ENCODE measurements at places on chromosomes 2 and 18. TPM values are rescaled to one million over a fixed set of nuclear protein-coding genes. Genes with fewer than 3 reads are reported as not detected.

VSNL1 gene
- not detected for total RNA-seq

RFTN2 gene
- total RNA-seq: 4.3 TPM

SERPINB13 gene
- total RNA-seq: not detected

CYP27A1 gene
- 12.3 TPM for total RNA-seq

GREB1L gene
- 0.64 TPM for total RNA-seq

SLC39A10 gene
- total RNA-seq: 54.3 TPM

LIMS3 gene
- 1.1 TPM for total RNA-seq

TCF23 gene
- total RNA-seq: 1.8 TPM

ATP9B gene
- total RNA-seq: 42.9 TPM

EPHA4 gene
- 13.7 TPM for total RNA-seq

CPS1 gene
- total RNA-seq: 7.3 TPM

HOXD11 gene
- not detected for total RNA-seq

SCYGR4 gene
- not detected for total RNA-seq

SULT6B1 gene
- total RNA-seq: not detected

MOGAT1 gene
- not detected for total RNA-seq

PIEZO2 gene
- 10.9 TPM for total RNA-seq

PAPOLG gene
- total RNA-seq: 20.4 TPM

CFAP53 gene
- not detected for total RNA-seq

GRCh38 chr2:95347681-95348608, 50.8 kb downstream of the KCNIP3 start:
- H3K36me3 ChIP-seq: no peaks in the 10 kb centered on the region
- peaks cover 5% of the 10 kb centered on the region for H3K27me3 ChIP-seq
- no peak for DNase-seq
- H3K4me3 ChIP-seq: no peak overlapping the region

DNA sequence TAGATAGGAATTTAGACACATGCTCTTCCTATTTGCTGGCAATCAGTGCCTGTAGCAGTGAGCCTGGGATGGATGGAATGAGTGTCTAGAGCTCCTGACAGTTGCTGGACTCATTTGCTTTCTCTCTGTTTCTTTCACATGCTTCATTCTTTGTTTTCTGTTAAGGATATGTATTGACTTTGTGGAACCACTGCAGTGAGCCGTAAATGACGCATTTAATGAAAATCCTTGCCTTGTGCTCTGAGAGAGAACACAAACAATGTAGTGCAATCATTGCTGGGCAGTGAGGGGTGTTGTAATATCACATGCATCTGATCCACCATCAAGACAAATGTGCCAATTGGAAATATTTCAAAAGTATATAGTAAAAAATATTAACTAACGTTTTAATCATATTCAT, 25.2 kb upstream of the CDH20 start:
- H3K4me1 ChIP-seq: no peaks in the 10 kb centered on the region
- no peaks in the 10 kb centered on the region for H3K36me3 ChIP-seq
- no peak overlapping the region for H3K4me3 ChIP-seq
- H3K27me3 ChIP-seq: no peaks in the 10 kb centered on the region

DNA sequence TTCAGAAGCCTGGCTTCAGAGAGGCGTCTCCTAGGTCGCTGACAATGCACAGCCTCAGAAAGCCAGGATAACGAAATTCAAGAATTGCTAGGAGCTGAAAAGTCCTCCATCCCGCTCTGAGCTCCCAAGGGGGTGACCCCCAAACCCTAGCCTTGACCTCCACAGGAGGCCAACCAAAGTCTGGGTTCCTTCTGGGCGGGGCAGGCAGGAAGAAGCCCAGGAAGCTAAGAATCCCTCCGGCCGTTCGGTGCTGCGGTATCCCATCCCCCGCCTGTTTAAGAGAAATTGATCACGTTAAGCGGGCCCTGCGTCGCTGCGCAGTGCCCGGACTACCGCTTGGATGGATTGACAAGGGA, 2.5 kb upstream of the OSR1 start:
- H3K4me3 ChIP-seq: peak overlapping the region; percentile 74
- H3K27ac ChIP-seq: no peak overlapping the region
- peaks cover 56% of the 10 kb centered on the region for H3K4me1 ChIP-seq

DNA sequence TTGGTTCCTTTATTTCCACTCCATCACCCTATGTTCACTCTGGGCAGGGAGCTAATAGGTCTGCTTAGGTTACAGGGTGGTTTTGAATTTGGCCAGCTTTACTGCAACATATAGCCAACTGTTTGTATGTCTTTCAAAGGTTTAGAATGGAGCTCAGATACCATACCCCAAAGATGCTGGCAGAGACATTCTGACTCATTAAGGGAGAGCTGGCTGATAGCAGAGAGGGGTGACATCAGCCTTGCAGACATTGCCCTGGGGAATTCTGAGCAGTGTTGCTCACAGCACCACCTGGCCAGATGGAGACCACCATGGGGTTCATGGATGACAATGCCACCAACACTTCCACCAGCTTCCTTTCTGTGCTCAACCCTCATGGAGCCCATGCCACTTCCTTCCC, 2.1 kb downstream of the PROKR1 start:
- H3K27ac ChIP-seq: no peak overlapping the region
- no peaks in the 10 kb centered on the region for H3K27me3 ChIP-seq
- no peaks in the 10 kb centered on the region for H3K36me3 ChIP-seq
- no peak overlapping the region for H3K4me3 ChIP-seq
- peaks cover 18% of the 10 kb centered on the region for H3K4me1 ChIP-seq
- no peak for DNase-seq

DNA sequence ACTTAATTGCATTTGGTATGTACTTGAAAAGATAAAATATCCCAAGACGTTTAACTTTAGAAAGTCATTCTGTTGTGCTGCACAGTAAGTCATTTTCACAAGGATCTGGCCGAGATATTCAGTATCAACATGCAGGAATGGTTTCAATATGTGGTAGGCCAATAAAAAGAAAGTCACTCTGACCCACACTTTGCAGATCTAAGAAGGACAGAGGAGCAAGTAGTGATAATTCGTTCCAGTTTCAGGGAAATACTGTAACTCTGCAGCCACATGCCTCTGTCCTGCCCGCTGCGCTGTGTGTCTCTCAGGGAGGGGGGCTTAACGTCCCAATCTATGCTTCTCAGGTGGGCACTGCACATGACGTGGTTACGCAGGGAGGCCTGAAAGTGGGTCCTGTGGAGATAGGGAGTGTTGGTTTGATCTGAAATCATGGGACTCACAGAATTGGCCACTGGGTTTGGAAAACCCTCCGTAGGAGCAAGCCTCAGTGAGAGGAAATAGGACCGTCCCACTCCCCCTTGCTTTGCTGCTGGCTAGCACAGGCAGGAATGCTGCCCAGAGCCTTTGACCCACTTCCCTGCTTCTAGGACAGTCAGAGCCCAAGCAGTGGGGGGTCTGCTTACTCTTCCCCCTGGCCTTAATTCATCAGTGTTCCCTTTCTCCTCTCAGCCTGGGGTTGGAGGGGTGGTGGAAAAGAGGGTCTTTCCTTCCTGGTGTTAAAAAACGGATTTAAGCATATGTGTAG, 314.7 kb upstream of the SPRED2 start:
- no peak for DNase-seq
- H3K27ac ChIP-seq: peak overlapping the region; percentile 9
- H3K36me3 ChIP-seq: no peaks in the 10 kb centered on the region
- no peaks in the 10 kb centered on the region for H3K27me3 ChIP-seq
- no peak overlapping the region for H3K4me3 ChIP-seq

- no peaks in the 10 kb centered on the region for H3K27me3 ChIP-seq
- no peaks in the 10 kb centered on the region for H3K4me1 ChIP-seq
- no peak for DNase-seq
- no peak overlapping the region for H3K27ac ChIP-seq
- H3K36me3 ChIP-seq: no peaks in the 10 kb centered on the region
Measured at GRCh38 chr2:159953136-159953823, 109.1 kb downstream of the PLA2R1 start.

GRCh38 chr2:85744741-85745601, 8.8 kb upstream of the ATOH8 start:
- no peaks in the 10 kb centered on the region for H3K27me3 ChIP-seq
- no peak overlapping the region for H3K27ac ChIP-seq
- H3K36me3 ChIP-seq: no peaks in the 10 kb centered on the region
- DNase-seq: no peak
- H3K4me1 ChIP-seq: peaks cover 6% of the 10 kb centered on the region
- no peak overlapping the region for H3K4me3 ChIP-seq

DNA sequence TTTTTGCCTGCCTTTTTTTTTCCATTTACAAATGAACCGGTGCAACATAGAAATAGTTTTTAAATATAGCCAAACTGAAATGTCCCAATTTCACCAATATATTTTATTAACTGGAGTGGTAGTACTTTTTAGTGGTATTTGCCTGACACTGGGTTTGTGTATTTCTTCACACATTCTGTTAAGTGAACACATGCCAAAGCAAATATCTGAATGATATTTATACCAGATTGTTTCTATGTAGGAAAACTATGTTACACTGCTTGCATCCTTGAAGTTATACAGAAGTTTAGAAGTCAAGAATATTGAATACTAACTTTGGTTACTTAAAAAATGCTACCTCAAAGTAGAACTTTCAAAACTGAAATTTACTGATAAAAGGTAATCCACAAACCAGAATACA, 19.4 kb upstream of the ITPRID2 start:
- H3K27me3 ChIP-seq: no peaks in the 10 kb centered on the region
- no peaks in the 10 kb centered on the region for H3K36me3 ChIP-seq

DNA sequence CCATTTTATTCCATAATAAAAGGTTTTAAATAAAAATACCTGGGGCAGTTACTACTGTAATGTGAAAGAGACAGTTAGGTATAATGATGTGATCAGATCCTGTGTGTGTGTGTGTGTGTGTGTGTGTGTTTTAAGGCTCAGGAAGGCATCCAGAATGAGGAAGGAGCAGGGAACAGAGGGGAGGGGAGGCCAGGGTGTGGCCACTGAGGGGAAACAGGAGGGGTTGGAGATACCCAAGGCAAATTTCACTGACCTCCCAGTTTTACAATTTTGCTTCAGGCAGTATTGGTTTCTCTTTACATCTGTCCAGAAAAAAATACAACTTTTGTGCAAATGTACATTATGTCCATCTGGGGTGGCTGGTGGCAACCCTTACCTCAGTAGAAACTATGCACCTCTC, 163.5 kb upstream of the FBXO11 start:
- no peak for DNase-seq
- no peak overlapping the region for H3K27ac ChIP-seq
- no peaks in the 10 kb centered on the region for H3K36me3 ChIP-seq
- H3K4me1 ChIP-seq: no peaks in the 10 kb centered on the region
- peaks cover 5% of the 10 kb centered on the region for H3K27me3 ChIP-seq

GRCh38 chr2:173986805-173987204, 21.6 kb upstream of the SP3 start:
- no peaks in the 10 kb centered on the region for H3K27me3 ChIP-seq
- H3K4me1 ChIP-seq: peaks cover 20% of the 10 kb centered on the region
- no peak overlapping the region for H3K4me3 ChIP-seq
- H3K36me3 ChIP-seq: no peaks in the 10 kb centered on the region
- H3K27ac ChIP-seq: peak overlapping the region; percentile 42

- H3K4me1 ChIP-seq: peaks cover 2% of the 10 kb centered on the region
- H3K36me3 ChIP-seq: no peaks in the 10 kb centered on the region
- DNase-seq: no peak
- H3K27ac ChIP-seq: no peak overlapping the region
Measured at GRCh38 chr2:15684161-15685039, 92.7 kb downstream of the DDX1 start.

DNA sequence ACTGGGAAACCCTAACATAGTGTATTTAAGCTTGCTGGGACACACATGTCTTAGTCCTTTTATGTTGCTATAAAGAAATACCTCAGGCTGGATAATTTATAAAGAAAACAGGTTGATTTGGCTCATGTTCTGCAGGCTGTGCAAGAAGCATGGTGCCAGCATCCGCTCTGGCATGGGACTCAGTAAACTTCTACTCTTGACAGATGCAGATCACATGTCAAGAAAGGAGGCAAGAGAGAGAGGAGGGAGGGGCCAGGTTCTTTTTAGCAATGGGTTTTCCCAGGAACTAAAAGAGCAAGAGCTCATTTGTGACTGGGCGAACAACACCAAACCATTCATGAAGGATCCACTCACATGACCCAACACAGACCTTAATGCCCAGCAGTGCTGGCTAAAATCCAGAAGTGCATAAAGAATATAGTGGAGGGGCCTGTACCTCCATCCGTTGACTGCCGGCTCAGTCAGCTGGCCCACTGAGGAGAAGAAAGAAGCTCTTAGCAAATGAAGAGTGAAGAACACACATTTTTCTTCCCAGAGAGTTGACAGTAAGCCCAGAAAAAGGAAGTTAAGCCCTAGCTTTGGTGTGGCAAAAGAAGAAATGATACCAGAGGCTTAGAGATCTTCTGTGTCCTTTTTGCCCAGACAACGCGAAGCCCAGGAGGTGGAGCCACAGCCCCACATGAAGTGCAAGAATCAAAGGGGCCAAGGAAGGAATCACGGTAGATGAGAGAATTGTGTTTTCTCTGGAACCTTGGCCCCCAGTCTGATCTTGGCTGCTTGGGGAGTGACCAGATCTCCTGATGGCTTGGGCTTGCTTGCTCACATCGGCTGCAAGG, 183.5 kb upstream of the FAM98A start:
- no peak for DNase-seq
- no peak overlapping the region for H3K4me3 ChIP-seq
- H3K27me3 ChIP-seq: no peaks in the 10 kb centered on the region
- no peaks in the 10 kb centered on the region for H3K4me1 ChIP-seq
- H3K36me3 ChIP-seq: no peaks in the 10 kb centered on the region

- H3K4me3 ChIP-seq: no peak overlapping the region
- no peak overlapping the region for H3K27ac ChIP-seq
- no peaks in the 10 kb centered on the region for H3K4me1 ChIP-seq
- H3K27me3 ChIP-seq: no peaks in the 10 kb centered on the region
Measured at GRCh38 chr2:6410313-6410712, 455.4 kb downstream of the CMPK2 start.

GRCh38 chr2:20444101-20444992, 2.5 kb upstream of the RHOB start:
- peak overlapping the region; percentile 43 for H3K27ac ChIP-seq
- peaks cover 48% of the 10 kb centered on the region for H3K4me1 ChIP-seq
- DNase-seq: no peak
- H3K4me3 ChIP-seq: no peak overlapping the region
- H3K27me3 ChIP-seq: no peaks in the 10 kb centered on the region

DNA sequence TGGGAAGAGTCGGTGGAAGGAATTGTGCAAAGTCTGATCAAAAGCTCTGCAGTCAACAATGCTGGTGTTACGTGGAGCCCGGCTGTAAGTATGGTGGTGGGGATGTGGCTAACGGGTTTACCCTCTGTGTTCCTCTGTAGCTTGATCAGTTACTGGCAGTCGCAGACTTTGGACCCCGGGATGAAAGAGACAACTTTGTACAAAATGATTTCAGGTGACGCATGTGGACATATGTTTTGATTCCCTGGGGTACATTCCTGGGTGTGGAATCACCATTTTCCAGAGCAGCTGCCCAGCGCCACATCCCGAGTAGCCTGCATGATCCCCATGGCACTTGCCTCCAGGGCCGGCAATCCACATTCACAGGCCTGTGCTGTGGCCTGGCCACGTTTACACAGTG, 9.8 kb downstream of the RBFA start:
- no peaks in the 10 kb centered on the region for H3K4me1 ChIP-seq
- DNase-seq: no peak
- no peaks in the 10 kb centered on the region for H3K36me3 ChIP-seq

GRCh38 chr2:173076581-173077345, 1.1 kb downstream of the MAP3K20 start:
- peaks cover 18% of the 10 kb centered on the region for H3K4me1 ChIP-seq
- H3K4me3 ChIP-seq: peak overlapping the region; percentile 57
- H3K27me3 ChIP-seq: no peaks in the 10 kb centered on the region
- no peaks in the 10 kb centered on the region for H3K36me3 ChIP-seq

Measured in spleen (tissue), 13 donors.